Amniotic epithelial cell (primary cell): ENCODE measurements at places on chromosomes 4 and X.

DNA sequence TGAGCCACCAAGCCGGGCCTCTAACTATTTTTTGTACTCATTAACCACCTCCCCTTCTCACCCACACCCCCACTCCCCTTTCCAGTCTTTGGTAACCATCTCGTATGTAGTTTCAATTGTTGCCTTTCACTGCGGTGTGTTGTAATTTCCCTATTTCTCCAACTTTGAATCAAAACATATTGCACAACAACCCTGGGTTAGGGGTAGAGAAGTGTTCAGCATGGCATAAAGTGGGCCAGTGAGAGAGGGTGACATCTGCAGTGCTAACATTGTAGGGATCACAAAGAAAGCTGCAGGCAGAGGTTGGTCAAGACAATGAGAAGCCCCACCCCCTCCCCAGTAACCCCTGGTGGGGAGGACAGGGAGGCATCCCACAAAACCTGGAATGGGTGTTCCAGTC is 92.7 kb downstream of the SPATA18 start:
- DNase-seq = no peak

- no peak for DNase-seq
Measured at GRCh38 chrX:872090-872489, 241.5 kb downstream of the SHOX start.

DNA sequence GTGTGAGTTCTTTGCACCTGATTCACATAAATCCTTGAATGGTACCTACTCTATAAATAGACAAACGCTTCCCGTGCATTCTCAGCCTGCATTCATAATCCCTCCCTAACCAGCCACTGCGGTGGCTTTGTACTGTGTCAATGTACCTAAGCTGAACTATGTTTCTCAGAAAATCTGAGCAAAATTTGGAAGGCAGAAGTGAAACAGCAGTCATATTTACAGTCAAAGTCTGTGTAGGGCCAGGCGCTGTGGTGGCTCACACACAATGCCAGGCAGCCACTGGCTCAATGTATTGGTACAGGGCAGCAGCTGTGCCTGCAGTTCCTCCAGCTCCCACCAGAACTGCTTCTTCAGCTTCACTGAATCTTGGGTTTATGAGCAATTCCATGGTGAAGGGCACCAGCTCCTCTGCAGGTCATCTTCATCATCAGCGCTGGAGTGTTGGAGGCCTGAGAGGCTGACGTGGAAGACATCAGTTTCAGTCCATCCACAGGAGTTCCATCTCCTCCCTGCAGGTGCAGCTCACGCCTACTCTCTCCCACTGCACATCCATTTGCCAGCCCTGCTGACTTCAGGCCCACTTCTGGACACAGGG is 32.3 kb upstream of the IRF2 start:
- peak; percentile 5 for DNase-seq

DNA sequence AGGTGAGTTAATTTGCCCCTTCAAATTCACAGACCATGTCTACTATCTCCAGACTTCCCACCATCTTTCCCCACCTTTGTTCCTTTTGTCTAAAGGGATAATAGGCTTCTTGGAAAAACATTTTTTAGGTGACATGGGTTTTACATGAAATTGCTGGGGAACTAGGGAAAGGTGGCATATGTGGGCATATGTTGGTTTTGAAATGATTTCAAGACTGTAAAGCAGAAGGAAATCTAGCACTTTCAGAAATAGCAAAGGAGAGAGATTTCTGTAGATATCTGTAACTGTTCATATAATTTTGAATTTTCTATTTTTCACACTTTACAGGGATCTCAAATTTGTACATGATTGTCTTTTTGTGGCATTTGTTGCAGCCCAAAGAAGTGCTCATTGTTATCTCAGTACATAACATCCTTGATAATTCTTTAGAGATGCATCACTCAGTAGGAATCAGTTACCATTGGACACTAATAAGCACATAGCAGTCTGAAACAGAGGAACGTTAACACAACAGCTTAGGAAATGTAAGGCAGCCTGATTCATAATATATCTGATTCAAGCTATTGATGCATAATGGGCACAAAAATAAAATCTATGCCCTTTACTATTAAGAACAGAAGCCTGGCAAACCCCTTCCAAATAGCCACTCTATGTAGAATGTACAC is 659.7 kb downstream of the CENPC start:
- peak; percentile 54 for DNase-seq

- no peak for DNase-seq
Measured at GRCh38 chr4:24705016-24705753, 90.2 kb upstream of the SOD3 start.

DNA sequence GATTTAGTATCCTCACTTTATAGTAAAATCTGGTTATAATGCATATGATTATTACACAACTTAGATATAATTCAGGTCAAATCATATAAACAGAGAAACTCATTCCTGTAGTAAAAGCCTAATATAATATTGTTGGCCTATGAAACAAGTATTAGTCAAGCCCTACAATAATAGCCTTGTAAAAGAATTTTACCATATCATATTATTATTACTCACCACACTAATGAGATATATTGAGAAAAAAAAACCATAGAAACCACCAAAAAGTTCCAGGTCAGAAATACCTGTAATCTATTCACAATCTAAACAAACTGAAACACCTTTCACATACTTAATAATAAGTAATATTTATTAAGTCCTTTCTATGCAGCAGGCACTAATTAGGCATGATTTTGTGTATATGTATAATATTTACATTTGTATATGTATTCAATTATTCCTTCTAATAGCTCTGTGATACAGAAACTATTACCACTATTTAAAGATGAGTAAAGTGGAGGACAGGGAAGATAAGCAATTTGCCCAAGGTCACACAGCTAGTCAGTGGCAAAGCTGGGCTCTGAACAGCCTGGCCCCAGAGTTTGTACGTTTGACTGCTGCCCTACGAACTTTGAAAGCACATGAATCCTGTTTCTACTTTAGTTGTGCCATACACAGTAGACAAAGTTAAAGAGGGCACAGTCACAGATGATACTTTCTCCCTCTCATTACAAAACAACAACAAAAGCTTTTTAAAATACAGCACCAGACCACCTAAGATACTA is 9.0 kb downstream of the ZNF827 start:
- no peak for DNase-seq

DNA sequence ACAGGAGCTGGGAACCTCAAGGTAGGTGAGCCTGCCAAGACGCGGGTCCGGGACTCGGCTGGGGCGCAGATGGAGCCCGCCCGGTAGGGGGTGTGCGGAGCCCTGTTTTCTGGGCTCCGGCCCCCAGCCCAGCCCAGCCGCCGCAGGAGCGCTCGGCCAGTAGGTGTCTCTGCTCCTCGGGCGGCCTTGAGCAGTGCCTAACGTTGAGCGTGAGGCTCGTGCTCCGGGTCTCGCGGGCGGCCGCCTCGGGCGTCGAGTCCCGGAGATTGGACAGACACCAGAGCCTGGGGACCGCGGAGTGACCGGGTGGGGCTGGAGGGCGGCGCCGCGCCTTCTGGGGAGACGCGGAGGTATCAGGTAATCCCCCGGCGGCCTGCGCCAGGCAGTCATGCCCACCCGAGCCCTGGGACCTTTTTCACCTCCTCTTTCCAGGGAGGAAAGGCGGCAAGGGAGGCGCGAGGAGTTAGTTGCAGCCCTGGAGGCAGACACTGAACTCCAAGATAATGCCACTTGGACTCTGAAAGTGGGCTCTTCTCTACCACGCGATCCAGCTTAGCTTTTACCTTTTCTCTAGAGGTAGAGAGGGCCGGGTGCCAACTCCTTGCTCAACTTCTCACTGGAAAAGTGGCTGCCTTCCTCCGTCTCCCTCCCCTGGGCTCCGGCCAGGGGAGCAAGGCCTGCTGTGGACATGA is 14.5 kb upstream of the FGG start:
- peak; percentile 33 for DNase-seq

- DNase-seq = no peak
Measured at GRCh38 chrX:52874661-52875060, 6.8 kb upstream of the XAGE3 start.

DNA sequence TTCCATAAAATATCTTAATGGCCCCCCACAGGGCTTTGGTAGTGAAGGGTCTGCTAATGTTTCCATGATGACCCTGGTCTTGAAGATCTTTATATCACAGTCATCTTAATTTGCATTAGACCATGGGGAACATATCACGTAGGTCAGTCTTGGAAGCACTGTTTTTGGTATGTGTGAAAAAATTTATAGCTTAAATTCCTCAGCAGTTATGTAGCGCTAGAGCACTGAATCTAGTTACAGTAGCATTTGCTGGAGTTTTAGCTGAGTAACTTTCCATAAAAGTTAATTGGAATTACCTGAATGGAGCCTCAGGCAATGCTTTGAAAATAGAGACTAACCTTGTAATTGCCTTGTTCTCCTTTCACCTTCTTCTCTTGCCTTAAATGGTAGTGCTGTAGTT is 648.8 kb downstream of the IQCM start:
- DNase-seq = no peak

DNA sequence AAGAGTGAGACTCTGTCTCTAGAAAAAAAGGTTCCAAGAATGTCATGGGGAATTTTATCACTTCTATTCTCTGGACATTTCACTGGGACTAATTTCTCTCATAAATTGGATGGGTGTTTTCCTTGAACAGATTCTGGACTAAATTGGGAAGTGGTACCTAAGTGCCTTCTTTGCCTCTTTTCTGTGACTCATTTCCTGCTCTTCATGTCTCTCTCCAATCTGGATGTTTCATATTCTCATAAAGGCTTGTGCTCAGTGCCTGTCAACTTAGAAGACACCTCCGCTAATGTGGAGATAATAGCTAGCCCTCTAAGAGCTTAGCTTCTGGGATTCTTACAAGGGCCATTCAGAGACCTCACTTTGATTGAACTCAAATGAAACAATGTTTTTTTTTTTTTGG is 38.0 kb upstream of the IGFBP7 start:
- DNase-seq = no peak

DNA sequence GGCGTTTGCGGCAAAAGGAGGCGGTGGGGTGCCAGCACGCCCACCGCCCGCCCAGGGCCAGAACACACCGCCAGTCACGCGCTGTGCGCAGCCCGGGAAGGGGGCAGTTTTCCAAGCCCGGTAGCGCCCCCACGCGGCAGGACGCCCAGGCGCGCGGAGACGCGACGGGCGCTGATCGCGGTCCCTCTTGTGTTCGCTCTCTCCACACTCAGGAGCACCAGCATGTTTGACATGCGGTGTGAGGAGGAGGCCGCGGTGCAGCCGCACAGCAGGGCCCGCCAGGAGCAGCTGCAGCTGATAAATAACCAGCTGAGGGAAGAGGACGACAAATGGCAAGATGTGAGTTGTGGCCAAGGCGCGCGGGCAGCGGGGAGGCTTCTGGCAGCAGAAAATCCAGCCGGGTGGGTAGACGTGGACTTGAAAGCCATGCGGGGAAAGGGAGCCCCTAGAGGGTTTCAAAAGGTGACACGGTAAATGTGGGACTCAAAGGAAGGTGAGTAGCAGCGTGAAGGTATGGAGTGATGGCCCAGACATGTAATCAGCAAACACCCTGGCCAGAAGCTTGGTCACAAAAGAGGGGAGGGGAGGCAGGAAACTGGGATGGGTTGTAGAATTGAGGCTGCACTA is 104.1 kb downstream of the PHOX2B start:
- peak; percentile 57 for DNase-seq

DNA sequence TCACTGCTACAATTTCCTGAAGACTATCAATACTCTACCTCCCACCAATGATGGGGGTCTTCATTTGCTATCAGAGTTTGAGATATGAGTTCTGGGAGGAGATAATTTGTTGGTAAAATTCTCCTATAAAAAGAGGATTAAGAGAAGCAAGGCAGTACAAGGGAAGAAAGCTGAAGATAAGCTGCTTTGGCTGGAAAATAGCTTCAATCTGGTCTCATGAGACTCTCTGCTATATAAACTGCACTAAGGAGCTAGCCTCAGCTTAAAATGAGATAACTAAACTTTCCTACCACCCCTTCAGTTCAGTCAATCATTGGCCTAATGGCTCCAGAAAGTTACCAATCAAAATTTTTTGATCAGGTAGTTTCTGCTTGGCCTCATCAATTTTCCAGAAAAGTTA is 2105.0 kb downstream of the ARAP2 start:
- DNase-seq = no peak

DNA sequence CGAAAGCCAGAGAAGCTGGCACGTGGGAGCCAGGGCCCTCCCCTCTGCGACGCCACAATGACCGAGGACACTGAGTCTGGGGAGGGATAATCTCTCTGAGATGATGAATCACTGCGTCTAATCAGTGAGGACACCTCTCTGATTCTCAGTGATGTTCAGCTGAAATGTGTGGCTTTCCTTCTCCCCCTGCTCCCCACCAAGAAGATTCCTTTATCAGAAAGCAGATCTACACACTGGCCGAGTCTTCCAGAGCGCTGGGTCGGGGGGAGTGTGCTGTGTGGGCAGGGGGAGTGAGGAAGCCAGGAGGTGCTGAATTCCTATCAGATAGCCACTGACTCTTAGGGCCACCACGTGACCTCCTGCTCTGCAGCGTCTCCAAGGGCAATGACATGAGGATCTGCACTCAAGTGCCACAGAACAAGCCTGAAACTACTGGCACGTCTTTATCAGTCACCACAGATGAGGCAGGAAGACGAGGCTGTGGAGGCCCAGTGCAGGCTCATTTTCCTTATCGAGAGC is 89.2 kb downstream of the GATB start:
- DNase-seq = no peak

GRCh38 chr4:48665555-48666186 is 114.4 kb downstream of the FRYL start:
- DNase-seq = no peak

- DNase-seq = peak; percentile 82
Measured at GRCh38 chr4:95869961-95870500, 30.1 kb downstream of the PDHA2 start.

DNA sequence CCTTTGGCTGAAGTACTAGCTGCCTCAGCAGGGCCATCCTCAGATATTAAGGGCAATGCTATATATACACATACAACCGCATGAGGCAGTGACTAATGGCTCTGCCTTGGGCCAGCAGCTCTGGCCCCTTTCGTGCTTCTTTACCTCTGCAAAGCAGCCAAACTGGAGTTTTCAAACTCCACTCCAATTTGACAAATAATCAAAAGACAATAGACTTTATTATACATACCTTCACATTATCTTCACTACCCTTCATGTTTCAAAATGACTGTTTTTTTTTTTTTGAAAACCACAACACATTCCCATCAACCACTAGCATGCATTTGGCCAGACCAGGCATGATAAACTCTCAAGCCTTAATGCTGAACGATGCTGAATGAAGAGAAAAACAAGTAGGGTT is 187.7 kb downstream of the ENOX2 start:
- peak; percentile 76 for DNase-seq
